ENCODE measurements at places on chromosomes 2 and 18.

- DNase-seq = no peak
Observed at GRCh38 chr2:5691985-5692529, at the start of gene SOX11. TSS of gene SOX11 (plus strand) at chr2:5692384. CDS start at chr2:5692722, 338 bp downstream.

GRCh38 chr2:120917886-120918285, 182.2 kb downstream of the GLI2 start:
- DNase-seq = no peak

GRCh38 chr2:170222842-170223241, 44.9 kb downstream of the MYO3B start:
- DNase-seq = no peak

- DNase-seq = no peak
Observed at GRCh38 chr2:237509905-237510304, 22.9 kb downstream of the MLPH start.

- no peak for DNase-seq
Observed at GRCh38 chr2:222193328-222193983, 105.3 kb downstream of the PAX3 start.

DNA sequence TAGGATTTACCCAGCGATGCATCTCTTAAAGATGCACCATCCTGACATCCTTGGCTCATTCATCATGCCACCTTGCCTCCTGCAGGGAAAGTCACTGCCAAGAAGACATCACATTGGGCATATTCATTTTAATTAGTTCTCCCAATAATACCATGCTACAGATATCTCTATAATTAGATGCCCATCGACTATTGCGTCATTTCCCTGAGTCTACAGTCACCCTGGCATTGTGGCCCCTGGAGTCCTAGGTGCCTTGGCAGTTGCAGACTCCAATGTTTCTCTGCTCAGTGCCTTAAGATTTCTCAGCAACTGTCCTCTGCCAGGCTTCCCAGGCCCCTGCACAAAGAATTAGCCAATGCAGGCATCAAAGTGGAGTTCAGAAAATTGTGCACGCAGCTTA, 32.6 kb downstream of the RDH14 start:
- no peak for DNase-seq

GRCh38 chr2:88811233-88811632, 119.8 kb downstream of the RPIA start:
- DNase-seq = no peak

DNA sequence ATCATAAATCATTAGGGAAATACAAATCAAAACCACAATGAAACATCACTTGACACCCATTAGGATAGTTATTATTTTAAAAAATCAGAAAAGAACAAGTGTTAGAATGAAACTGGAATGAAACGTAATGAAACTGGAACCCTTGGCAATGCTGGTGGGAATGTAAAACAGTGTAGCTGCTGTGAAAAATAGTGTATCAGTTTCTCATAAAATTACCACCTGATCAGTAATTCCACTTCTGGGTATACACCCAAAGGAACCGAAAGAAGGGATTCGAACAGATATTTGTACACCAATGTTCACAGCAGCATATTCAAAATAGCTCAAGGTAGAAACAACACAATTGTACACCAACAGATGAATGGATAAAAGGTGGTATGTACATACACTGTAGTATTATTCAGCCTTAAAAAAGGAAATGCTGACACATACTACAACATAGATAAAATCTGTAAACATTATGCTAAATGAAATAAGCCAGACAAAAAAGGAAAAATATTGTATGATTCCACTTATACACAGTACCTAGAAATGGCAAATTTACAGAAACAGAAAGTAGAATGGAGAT, 27.0 kb downstream of the ROCK1 start:
- DNase-seq = no peak

DNA sequence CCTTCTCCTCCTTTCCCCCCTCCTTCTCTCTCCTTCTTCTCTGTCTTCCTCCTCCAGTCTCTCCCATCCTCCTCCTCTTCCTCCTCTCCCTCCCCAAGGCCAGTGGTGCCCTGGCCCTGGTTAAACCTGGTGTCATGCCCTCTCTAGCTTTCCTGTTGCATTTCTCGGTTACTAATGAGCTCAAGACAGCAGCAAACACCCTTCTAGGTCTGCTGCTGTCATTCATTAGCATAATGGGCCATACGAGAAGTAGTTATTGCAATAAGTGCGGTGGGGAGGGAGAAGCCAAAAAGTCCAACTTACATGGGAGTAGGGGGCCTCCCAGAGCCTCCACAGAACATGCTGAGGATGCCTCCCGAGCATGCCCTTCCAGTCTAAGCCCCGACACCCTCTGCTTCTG, 177.2 kb downstream of the CELF4 start:
- no peak for DNase-seq

- DNase-seq = no peak
Observed at GRCh38 chr18:34281722-34282121, 57.0 kb upstream of the NOL4 start.

DNA sequence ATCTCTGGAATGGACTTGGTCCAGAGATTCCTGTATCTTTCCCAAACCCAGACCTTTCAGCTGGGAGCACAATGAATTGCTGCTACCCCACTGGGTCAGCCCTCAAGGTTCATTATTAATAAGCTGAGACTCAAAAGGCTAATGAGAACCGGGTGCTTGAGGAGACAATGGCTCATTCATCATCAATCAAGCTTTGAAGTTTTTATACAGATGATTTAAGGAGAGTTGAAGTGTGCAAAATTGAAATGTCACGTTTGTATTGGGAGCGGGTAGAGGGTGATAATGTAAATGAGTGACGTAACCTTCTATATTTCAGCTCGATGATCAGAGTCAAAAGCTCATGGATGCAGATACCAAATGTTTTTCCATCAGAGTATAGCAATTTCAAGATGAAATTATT, 744.9 kb downstream of the ERBB4 start:
- DNase-seq = no peak

DNA sequence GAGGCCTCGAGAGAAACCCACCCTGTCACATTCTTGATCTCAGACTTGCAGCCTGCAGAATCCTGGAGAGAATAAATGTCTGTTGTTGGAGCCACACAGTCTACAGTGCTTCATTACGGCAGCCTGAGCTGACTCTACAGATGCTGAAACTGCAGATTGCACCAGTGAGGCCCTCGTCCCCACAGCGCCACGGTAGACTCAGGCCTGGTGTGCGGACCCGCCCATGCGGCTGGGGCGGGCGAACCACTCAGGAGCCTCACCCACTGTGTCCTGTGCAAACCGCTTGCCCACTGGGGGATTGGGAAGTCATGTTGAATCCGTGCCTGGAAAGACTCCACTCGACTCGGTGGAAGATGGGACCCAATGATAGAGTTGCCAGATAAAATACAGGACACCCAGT, 125.2 kb upstream of the COPS8 start:
- no peak for DNase-seq

- no peak for DNase-seq
Observed at GRCh38 chr2:53670331-53670730, 97.3 kb upstream of the CHAC2 start.

- DNase-seq = no peak
Observed at GRCh38 chr18:36493349-36494159, 196.0 kb downstream of the FHOD3 start.

DNA sequence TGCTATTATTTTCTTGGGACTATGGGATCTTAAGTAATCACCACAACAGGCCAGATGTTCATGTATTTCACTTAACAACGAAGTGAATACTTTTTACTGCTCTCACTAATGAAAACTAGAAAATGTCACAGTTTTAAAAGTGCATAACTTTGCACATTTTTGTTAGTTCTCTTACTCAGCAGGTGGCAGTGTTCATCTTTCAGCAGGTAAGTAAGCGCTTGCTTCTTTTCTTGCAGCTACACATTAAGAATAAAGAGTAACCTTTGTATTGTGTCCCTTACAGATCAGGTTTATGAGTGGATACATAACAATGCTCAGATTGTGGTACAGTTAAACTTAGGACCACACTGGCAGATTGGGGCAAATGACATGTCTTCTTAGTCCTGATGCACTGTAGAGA, 61.0 kb downstream of the DAW1 start:
- no peak for DNase-seq

DNA sequence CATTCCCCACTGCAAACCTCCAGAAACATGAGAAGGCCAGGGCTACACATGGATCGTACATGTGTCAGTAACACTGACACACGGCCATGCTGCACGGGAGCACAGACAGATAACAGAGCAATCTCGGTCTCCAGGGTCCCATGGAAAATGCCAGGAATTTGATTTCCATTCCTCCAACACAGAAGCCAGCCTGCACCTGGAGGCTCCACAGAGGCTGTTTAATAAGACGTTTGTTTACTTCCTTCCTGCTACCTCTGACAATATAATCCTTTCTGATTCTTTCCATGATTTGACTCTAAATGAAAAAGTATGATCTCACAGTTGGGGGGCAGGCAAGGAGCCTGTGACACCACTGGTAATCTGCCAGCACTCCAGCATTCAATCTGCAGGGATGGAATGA, 210.9 kb upstream of the DDX18 start:
- no peak for DNase-seq

DNA sequence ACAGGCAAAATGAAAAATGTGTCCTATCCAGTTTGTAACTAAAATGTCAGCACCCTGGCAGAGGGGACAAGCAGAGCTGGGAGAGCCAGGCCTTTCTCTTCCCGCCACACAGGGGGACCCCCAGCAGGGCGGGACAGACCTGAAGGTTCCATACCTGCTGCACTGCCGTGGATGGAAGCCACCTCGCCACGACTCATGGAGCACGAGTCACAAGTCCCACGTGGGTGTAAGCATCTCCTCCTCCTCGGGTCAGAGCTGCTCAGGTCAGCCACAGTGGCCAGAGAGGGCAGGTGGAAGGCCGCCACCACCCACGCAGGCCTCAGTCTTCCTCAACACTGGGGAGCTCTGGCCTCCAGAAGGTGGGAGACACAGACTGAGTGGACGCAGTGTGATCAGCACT, 21.0 kb downstream of the C1QL2 start:
- no peak for DNase-seq

GRCh38 chr2:11438555-11439080, 27.3 kb downstream of the E2F6 start:
- DNase-seq = no peak

DNA sequence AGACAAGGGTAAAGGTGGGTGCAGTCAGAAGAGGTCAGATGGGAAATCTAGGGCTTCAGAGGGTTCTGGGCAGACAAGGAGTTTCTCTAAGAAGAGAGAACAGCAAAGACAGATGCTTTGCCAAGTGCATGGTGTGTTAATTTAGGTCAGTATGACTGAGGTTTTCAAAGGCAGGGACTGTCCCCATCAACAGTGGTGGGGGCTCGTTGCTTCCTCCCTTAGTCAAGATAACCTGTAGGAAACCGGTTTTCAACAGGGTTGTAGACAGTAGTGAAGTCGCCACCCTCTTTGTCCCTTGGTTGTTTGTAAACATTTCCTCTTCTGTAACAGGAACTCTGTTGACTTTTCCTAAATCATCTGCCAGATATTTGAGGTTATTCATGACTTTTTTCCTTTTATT, 11.6 kb downstream of the RAB12 start:
- no peak for DNase-seq

- no peak for DNase-seq
Observed at GRCh38 chr18:3541549-3542386, 91.8 kb downstream of the TGIF1 start.

GRCh38 chr2:124558277-124558905, 533.3 kb downstream of the CNTNAP5 start:
- no peak for DNase-seq

DNA sequence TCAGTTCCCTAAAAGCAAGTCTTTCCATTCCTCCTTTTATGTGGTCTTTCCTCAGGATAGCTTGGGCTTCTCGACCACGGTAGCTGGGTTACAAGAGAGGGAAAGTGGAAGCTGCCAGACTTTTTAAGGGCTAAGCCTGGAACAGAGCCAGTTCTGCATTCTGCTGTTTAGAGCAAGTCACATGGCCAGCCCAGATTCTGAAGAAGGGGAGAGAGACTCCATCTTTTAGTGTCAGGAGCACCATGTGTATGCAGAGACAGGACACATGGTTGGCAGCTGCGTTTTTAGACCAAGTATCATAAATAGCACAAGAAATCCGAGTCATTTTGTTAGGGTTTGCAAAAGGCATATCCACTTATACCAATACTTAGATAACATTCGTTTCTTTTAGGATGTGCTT, 4.7 kb downstream of the HMSD start:
- no peak for DNase-seq

- no peak for DNase-seq
Observed at GRCh38 chr2:106094131-106094841, 99.8 kb downstream of the UXS1 start.

DNA sequence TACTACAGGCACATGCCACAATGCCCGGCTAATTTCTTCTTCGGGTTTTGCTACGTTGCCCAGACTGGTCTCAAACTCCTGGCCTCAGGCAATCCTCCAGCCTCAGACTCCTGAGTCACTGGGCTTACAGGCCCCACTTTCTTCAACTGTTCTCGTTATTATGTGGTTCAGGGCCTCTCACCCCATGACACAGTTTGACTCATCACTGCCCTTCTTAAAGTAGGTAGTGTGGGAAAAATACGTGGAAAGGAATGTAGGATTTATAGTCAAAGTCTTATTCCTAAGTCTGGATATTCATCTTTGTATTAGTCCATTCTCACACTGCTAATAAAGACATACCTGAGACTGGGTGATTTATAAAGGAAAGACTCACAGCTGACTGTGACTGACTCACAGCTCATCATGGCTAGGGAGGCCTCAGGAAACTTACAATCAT, 19.4 kb downstream of the CENPA start:
- no peak for DNase-seq

DNA sequence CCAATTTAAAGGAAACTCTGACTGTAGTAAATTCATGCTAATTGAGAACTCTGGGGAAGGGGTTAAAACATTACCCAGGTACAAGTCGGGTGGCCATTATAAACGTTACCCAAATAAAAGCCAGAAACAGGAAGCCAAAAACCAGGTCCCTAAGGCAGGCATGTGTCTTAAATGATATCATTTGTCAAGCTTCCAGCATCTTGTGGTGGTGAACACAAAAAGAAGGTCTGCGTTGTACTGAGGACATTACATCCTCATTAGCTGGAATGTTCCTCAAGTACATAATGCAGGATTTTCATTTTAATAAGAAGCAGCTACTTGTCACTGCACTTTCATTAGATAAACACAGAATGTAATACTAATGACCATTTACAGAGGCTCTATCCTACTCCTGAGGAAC, 10.9 kb downstream of the PTGR3 start:
- no peak for DNase-seq

- DNase-seq = no peak
Observed at GRCh38 chr2:215756346-215756730, 257.0 kb downstream of the MREG start.

- DNase-seq = no peak
Observed at GRCh38 chr2:138502255-138503086, 901 bp downstream of the SPOPL start.

GRCh38 chr2:85585781-85586105, 1.5 kb downstream of the VAMP5 start:
- DNase-seq = no peak

GRCh38 chr2:53484531-53484930, 283.1 kb upstream of the CHAC2 start:
- DNase-seq = no peak

All from NCI-H1048 (cell line).